ENCODE measurements at places on chromosomes 1 and 21. TPM values are rescaled to one million over a fixed set of nuclear protein-coding genes. Genes with fewer than 3 reads are reported as not detected.

DNA sequence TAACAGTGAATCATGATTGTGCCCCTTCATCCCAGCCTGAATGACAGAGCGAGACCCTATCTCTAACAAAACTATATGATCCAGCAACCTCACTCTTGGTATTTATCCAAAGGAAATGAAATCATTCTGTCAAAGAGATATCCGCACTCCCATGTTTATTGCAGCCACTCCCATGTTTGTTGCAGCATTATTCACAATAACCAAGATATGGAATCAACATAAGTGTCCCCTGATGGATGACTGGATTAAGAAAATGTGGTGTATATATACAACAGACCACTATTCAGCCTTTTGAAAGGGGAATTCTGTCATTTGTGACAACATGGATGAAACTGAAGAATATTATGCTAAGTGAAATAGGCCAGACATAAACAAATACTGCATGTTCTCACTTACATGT, 44.4 kb downstream of the TRMT1L start:
- DNase-seq: no peak
- no peaks in the 10 kb centered on the region for H3K4me1 ChIP-seq
- H3K27me3 ChIP-seq: no peaks in the 10 kb centered on the region
- H3K4me3 ChIP-seq: no peak overlapping the region

The GUCA2B gene
- not detected for total RNA-seq

GRCh38 chr1:115074839-115075534, 14.3 kb downstream of the TSPAN2 start:
- H3K36me3 ChIP-seq: no peaks in the 10 kb centered on the region
- no peaks in the 10 kb centered on the region for H3K27me3 ChIP-seq
- peaks cover 3% of the 10 kb centered on the region for H3K4me1 ChIP-seq
- no peak overlapping the region for H3K27ac ChIP-seq
- H3K4me3 ChIP-seq: no peak overlapping the region

- no peaks in the 10 kb centered on the region for H3K36me3 ChIP-seq
- no peak overlapping the region for H3K27ac ChIP-seq
- no peak for DNase-seq
- H3K27me3 ChIP-seq: no peaks in the 10 kb centered on the region
- H3K4me3 ChIP-seq: no peak overlapping the region
- no peaks in the 10 kb centered on the region for H3K4me1 ChIP-seq
Observed at GRCh38 chr21:40243685-40244084, 376.4 kb downstream of the PCP4 start.

The TRIM67 gene
- not detected for total RNA-seq

GRCh38 chr1:7360526-7360925, 410.6 kb upstream of the VAMP3 start:
- no peak overlapping the region for H3K4me3 ChIP-seq
- no peak for DNase-seq
- H3K27me3 ChIP-seq: peaks cover 17% of the 10 kb centered on the region
- no peak overlapping the region for H3K27ac ChIP-seq
